ENCODE measurements at places on chromosomes 1 and 21. TPM values are rescaled to one million over a fixed set of nuclear protein-coding genes. Genes with fewer than 3 reads are reported as not detected.
A peak's percentile ranks its signal among the peaks of the same experiment; 100 is the strongest.

DNA sequence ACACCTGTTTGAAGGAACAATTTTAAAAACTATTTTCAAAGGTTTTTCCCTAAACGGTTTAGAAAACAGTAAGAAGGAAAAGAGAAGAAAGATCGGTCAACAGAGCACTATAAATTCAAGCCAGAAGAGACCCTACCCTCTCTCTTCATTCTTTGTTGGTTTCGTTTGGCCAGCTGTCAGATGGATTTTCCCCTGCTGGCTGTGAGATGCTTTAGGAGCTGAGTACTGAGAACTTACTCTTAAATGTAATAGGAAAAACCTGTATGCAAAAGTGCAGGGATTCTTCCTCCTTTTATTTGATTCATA, 1.3 kb upstream of the TXNIP start:
- DNase-seq = peak; percentile 44

GRCh38 chr21:36237441-36237840, 80.8 kb downstream of the DOP1B start:
- no peak for DNase-seq

GRCh38 chr1:54886724-54887664, at the start of gene DHCR24:
Gene DHCR24, minus strand, starts transcription at chr1:54887195. Its CDS starts 76 bp downstream, at chr1:54887119.
- peak; percentile 78 for DNase-seq

DNA sequence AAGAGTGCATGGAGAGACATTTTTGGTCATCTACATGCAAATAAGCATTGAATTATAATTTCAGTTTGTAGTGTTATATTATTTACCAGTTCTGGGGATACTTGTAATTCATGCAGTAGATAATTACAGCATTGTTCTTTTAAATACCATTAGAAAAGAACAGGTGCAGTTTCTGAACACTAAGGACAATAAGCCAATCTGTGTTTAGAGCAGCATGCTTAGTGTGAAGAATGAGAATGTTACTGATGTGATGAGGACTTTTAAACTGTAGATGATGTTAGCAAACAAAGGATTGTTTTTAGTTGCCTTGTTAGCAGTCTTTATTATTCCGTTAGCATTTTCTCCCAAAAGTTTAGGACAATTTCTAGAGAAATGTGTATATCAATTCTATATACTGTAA, 348.3 kb downstream of the BRINP3 start:
- DNase-seq = no peak

GRCh38 chr1:15849775-15850324, 2.3 kb downstream of the SPEN start:
- peak; percentile 57 for DNase-seq

- DNase-seq = no peak
These were observed 17.6 kb downstream of the GABPA start for GRCh38 chr21:25752416-25752815.

DNA sequence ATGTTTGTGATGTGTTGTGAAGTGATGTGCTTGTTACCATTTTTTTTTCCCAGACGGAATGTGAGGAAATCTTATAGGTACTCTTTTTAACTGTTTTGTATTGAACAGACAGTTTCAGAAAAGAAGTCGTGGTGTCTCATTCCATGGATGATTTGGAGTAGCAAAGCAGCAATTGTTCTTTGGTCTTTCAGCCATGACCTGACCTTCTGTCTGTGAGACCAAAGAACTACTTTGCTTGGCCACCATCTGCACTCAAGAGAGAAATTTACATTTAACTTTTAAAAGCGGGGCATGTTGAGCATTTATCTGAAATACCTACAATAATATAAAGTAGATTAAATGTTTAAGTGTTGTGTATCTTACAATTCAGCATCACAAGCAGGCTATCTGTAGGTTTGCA, 90.2 kb downstream of the SDCCAG8 start:
- no peak for DNase-seq

Gene CRNN
- not detected for polyA plus RNA-seq

Gene PPP1R15B
- 144 TPM for polyA plus RNA-seq

Gene NVL
- polyA plus RNA-seq = 52.3 TPM

Data from B cell (primary cell).